ENCODE measurements at places on chromosomes 16 and 17.
A peak's percentile ranks its signal among the peaks of the same experiment; 100 is the strongest.

GRCh38 chr17:9185688-9186284 is 164.5 kb downstream of the NTN1 start:
- DNase-seq = no peak
- no peak overlapping the region for H3K4me3 ChIP-seq
- no peak overlapping the region for H3K27ac ChIP-seq

GRCh38 chr16:12874186-12874585 is 27.2 kb upstream of the SHISA9 start:
- H3K36me3 ChIP-seq = no peaks in the 10 kb centered on the region
- no peak for DNase-seq
- H3K4me3 ChIP-seq = no peak overlapping the region
- no peaks in the 10 kb centered on the region for H3K4me1 ChIP-seq
- H3K27ac ChIP-seq = no peak overlapping the region
- no peaks in the 10 kb centered on the region for H3K27me3 ChIP-seq

DNA sequence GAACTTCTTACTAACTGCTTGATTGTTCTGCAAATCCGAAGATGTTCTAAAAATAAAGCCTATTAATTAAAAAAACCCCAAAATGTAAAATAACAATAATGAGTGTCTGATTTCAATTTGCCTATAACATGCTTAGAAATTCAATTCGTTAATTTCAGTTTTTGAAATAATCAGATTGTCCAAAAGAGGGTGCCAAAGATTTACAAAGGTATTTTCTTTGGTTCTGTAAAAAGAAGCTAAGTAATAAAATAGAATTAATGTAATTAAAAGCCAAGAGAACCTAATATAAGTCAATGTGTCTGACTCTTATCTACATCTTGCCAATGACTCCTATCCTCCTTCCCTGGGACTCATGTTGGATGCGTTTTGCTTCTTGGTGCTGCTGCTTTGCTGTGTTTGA is 75.0 kb upstream of the CPHXL start:
- DNase-seq = no peak
- no peak overlapping the region for H3K27ac ChIP-seq
- no peaks in the 10 kb centered on the region for H3K4me1 ChIP-seq
- no peaks in the 10 kb centered on the region for H3K36me3 ChIP-seq
- no peak overlapping the region for H3K4me3 ChIP-seq

DNA sequence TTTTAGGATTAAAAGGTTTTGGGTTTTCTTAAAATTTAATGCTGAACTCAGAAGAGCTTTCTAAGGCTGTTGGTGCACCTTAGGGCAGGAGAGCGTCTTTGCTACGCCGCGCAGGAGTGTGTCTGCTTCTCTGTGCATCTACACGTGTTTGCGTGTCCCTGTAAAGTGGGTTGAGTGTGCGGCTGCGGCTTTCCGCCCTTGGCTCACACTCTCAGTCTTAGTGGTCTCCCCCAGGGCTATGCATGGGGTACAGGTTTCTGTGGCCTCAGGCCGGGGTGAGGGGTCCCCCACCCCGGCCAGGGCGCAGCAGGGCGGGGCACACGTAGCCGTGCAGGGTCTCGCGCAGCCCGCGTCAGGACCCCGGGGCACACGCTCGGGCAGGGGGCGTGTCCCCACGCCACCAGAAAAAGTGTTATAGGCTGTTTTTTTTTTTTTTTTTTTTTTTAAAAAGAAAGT is 727 bp upstream of the TENT4B start:
- peaks cover 7% of the 10 kb centered on the region for H3K4me1 ChIP-seq
- H3K27me3 ChIP-seq = no peaks in the 10 kb centered on the region
- no peak for DNase-seq
- peak overlapping the region; percentile 99 for H3K27ac ChIP-seq
- peak overlapping the region; percentile 78 for H3K4me3 ChIP-seq
- no peaks in the 10 kb centered on the region for H3K36me3 ChIP-seq

All from pancreas (tissue), 10 donors.